ENCODE measurements at places on chromosomes 1 and 21.

- no peak for DNase-seq
Measured at GRCh38 chr1:192407206-192407605, 90.4 kb downstream of the RGS21 start.

GRCh38 chr1:183390561-183390960 is 27.6 kb downstream of the NMNAT2 start:
- no peak for DNase-seq

DNA sequence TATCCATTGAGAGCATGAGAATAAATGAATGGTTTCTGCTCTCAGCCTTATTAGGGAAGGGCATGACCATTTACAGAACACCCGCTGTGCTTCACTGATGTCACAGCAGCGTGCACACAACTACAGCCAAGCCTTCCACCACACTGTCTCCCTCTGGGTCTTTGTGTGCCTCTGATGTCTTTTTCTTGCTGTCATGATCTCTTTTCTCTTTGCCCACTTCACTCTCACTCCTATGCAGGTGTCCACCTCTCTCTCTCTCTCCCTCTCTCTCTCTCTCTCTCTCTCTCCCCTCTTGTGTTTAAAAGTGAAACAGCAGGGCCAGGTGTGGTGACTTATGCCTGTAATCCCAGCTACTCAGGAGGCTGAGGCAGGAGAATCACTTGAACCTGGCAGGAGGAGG is 232.5 kb upstream of the JUN start:
- no peak for DNase-seq

DNA sequence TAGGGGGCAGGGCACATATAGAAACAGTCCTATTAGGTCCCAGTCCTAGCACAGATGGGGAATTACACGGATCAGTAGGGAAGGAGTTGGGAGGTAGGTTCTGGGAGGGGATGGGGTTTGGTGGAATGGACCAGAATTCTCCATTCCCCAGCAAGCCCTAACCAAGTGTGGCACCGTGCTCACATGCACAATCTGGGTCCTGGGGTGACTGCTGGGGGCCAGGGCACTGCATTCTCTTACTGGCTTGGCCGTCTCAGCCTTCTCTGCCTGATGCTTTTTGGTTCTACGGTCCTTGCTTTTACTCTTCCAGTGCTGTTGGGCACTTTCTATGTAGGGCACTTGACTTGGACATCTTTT is 53.9 kb downstream of the NENF start:
- no peak for DNase-seq

DNA sequence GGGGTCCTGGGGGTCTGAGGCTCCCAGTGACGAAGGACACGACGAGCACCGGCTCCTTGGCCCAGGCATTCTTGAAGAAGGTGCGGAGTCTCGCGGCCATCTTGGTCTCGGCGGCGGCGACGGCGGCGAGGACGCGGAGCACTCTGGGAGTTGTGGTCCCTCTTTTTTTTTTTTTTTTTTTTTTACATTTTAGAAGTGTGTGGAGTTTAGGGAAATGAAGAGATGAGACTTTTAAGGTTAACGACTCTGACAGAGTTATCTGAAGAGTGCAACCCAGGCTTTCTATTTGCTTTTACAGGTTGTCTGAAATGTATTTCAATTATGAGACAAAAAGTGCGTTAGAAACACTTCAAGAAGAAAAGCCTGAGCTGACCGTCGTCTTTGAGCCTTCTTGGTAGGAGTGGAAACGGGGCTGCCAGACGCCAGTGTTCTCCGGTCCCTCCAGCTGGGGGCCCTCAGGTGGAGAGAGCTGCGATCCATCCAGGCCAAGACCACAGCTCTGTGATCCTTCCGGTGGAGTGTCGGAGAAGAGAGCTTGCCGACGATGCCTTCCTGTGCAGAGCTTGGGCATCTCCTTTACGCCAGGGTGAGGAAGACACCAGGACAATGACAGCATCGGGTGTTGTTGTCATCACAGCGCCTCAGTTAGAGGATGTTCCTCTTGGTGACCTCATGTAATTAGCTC is 9.7 kb downstream of the OR2B11 start:
- no peak for DNase-seq

GRCh38 chr1:245079021-245079609 is 75.7 kb upstream of the KIF26B start:
- DNase-seq: peak; percentile 38

GRCh38 chr1:39732730-39733129 is 6.0 kb upstream of the PPIE start:
- DNase-seq: no peak

DNA sequence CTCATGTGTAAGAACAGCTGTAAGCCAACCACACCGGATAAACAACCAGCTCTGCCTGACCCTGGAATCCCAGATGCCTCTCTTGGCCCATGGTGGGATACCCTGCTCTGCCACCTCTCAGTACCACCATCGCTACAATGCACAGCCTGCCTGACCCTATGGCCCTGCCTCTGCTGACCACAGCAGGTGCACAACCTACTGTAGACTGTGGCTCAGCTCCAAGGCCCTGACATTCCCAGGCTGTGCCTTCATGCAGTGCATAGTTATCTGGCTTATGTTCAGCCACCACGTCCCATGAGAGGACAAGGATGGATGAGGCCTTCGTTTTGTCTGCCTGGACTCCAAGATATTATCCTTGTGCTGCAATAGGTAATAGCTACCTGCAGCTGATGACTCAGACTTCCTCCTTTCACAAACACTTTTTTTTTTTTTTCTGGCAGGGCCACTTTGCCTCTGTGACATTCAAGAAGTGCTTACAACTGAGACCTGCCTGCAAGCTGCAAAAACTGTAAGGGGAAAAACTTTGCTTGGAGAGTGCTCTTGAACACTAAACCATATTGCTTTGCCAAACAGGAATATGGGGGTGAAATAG is 177.7 kb downstream of the URB2 start:
- DNase-seq: peak; percentile 18

GRCh38 chr21:46392921-46393320 is 65.8 kb upstream of the DIP2A start:
- no peak for DNase-seq

All from LNCaP clone FGC (cell line).